ENCODE measurements at places on chromosomes 1 and 21.

DNA sequence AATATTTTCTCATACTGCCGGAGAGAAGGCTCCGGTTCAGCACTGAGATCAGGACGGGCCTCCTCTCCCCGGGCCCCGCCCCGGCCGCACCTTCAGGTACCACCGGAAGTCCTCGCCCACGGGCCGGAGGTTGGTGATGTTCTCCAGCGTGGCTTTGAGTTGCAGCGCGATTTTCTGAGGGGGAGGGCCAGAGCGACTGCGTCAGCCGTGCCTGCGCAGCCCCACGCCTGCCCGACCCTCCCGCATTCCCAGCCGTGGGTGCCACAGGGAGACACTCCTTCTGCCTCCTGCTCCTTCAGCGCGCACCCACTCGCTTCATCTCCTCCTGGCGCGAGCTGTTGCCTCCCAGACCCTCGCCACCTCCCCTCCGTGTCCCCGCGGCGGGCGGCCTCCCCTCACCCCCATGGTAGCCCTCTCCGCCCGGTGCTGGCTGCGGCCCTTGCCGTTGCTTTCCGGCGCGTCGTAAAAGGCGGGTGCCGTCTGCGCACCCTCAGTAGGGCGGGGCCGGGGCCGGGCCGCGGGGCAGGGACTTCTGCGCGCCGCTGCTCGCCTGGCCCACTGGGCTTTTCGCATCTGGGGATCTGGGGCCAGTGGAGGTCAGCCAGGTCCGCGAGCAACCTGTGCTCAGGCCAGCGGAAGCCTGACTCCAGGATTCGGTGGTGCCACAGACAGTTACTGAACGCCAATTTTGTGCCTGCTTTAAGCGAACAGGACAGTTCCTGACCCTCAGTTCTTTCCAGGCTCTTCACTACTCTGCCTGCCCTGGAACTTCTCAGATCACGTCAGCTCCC is at the start of gene CZIB:
TSS of gene CZIB (minus strand) at position 464 of the 791 bp plus-strand sequence. CDS start at position 405, 59 bp downstream.
- peak; percentile 93 for DNase-seq

GRCh38 chr1:114319418-114319817 is 165.7 kb upstream of the SYT6 start:
- DNase-seq = no peak

DNA sequence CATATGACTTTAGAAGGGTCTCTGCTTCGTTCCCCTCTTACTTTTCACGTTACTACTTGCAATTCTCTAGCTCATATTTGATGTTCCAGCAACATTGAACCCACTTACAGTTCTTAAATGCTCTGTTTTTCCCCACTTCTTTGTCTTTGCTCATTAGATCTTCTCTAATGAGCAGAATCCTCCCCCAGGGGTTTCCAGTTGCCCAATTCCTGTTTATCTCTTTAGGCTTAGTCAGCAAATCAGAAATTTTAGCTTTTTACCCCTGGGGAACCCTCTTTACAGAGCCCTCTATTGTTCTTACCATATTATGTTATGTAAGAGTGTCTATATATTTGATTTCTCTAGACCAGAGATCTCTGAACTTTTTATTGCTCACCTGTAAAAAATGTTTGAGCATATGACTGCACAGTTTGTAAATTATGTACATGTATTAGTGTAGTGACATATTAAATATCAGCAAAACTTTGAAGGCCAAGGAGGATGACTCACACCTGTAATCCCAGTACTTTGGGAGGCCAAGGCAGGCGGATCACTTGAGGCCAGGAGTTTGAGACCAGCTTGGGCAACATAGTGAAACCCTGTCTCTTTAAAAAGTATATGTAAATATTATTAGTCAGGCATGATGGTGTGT is 71.4 kb downstream of the FNBP1L start:
- no peak for DNase-seq

DNA sequence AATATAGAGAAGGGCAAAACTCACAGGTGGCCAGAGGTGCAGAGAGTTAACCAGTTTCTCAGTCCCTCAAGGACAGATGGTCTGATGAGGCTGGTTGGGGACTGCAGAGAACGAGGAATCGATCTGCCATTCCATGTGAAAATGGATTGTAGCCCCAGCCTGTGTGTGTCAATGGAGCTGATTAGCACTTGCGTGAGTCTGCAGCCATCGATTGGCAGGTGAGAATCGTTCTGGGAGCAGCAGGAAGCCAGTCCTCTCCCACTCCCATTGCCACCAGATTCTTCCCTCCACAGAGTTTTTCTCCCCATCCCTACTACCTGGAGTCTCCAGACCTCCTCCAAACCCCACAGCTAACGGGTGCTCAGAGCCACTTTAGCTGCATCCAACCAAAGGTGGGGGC is 18.3 kb upstream of the PSMB2 start:
- DNase-seq = no peak

DNA sequence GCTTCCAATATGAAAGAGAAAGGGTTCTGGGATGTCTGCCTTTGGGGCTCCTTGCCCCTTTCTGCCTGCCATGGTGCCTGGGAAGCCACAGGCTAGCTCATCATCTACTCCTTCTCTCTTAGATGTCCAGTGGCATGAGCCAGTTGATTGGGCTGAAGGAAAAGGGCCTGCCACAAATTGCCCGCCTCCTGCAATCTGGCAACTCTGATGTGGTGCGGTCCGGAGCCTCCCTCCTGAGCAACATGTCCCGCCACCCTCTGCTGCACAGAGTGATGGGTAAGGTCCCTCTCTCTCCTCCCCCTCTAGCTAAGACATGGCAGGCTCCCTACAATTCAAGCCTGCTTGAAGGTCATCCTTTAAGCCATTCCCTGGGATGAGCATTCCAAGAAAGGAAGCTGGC is 41.0 kb downstream of the PKP1 start:
- no peak for DNase-seq

- DNase-seq = no peak
These were observed 10.2 kb downstream of the SPSB1 start for GRCh38 chr1:9302745-9303524.

GRCh38 chr1:175591083-175591743 is 152.2 kb downstream of the TNR start:
- no peak for DNase-seq

DNA sequence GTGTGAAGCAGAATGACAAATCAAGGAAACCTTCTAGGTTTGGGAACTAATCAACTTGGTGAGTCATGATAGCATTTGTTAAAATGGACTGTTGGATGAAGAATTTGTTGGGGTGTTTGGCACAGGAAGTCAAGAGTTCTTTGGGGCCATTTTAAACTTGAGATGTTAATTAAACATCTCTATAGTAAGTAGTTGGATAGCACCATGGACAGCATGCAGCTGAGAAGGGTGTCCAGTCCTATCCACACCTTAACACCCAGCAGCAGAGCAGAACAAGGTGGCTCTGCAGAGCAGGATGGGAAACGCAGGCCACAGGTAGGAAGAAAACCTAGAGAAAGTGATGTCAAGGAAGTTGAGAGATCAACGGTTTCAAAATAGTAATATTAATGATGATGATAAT is 52.5 kb downstream of the TNR start:
- DNase-seq = no peak

Measured in NCI-H774 (cell line).